Mesendoderm (in vitro differentiated cells): ENCODE measurements at places on chromosomes 2 and 18.
A peak's percentile ranks its signal among the peaks of the same experiment; 100 is the strongest.

DNA sequence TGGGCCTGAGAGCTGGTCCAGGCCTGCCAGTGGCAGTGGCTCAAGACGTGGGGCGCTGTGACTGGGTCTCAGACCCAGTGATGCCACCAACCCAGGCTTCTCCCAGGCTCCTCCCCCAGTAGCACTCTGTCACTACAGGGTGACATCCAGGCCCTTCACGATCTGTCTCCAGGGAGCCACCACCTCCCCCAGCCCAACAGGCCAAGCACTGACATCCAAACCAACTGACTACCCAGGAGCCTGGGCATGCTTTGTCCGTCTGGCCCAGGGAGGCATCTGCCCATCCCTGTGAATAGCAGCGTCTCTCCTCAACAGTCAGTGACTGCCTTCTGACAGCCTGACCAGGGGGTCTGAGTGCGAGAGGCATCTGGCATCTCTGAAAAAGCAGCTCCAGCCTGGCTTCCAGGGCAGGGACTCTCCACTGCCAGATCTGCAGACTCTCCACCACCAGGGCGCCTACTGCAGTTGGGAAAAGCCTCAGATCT lies 13.0 kb downstream of the TEX44 start:
- H3K27ac ChIP-seq, result peak overlapping the region; percentile 51
- H3K36me3 ChIP-seq, result no peaks in the 10 kb centered on the region
- peaks cover 4% of the 10 kb centered on the region for H3K4me1 ChIP-seq
- DNase-seq, result peak; percentile 75
- H3K27me3 ChIP-seq, result no peaks in the 10 kb centered on the region

- no peak for DNase-seq
- no peak overlapping the region for H3K4me3 ChIP-seq
- no peaks in the 10 kb centered on the region for H3K36me3 ChIP-seq
- H3K27ac ChIP-seq, result no peak overlapping the region
- H3K27me3 ChIP-seq, result no peaks in the 10 kb centered on the region
- H3K4me1 ChIP-seq, result peaks cover 2% of the 10 kb centered on the region
Observed at GRCh38 chr18:74982946-74983635, 225.8 kb downstream of the PTGR3 start.

DNA sequence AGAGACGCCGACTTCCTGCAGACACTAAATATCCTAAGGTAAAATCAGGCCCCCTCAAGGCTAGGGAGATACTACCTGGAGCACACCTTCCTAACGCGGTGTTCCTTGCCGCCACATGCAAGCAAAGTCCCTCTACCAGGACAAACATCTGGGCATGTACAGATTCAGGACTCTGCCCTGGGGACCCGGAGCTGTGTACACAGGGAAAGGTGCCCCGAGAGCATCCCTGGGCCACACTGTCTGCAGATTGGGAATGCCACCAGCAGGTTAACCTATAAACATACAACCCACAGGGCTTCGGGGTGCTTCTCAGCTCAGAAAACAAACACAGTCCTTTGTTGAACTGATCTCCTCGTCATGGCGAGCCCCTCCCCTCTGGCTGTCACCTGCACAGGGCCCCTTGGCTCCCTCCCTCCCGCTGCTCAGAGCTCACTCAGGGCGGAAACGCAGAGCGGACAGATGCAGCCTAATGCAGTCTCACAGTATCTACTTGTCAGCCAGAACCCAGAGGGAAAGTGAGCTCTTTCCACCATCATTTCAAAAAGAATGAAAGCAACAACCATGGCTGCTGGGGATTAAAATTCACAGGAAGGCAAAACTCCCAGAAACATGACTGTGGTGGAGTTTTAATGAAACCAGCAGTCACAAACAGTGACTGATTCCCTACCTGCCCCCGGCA lies 218.8 kb downstream of the HDAC4 start:
- no peak for DNase-seq
- H3K4me3 ChIP-seq, result no peak overlapping the region
- no peaks in the 10 kb centered on the region for H3K4me1 ChIP-seq

GRCh38 chr18:79935098-79935480 lies 16.4 kb downstream of the SLC66A2 start:
- no peak overlapping the region for H3K27ac ChIP-seq
- H3K4me3 ChIP-seq, result no peak overlapping the region
- no peak for DNase-seq
- H3K36me3 ChIP-seq, result no peaks in the 10 kb centered on the region
- no peaks in the 10 kb centered on the region for H3K4me1 ChIP-seq
- no peaks in the 10 kb centered on the region for H3K27me3 ChIP-seq

- H3K27me3 ChIP-seq, result no peaks in the 10 kb centered on the region
- H3K27ac ChIP-seq, result no peak overlapping the region
- no peak overlapping the region for H3K4me3 ChIP-seq
- H3K36me3 ChIP-seq, result no peaks in the 10 kb centered on the region
- H3K4me1 ChIP-seq, result no peaks in the 10 kb centered on the region
- DNase-seq, result no peak
Observed at GRCh38 chr2:13779996-13780395, 852.5 kb upstream of the LRATD1 start.

- no peak overlapping the region for H3K4me3 ChIP-seq
- no peaks in the 10 kb centered on the region for H3K27me3 ChIP-seq
- H3K4me1 ChIP-seq, result no peaks in the 10 kb centered on the region
- DNase-seq, result no peak
- H3K27ac ChIP-seq, result no peak overlapping the region
Observed at GRCh38 chr18:63405986-63406385, 16.3 kb downstream of the VPS4B start.

- H3K36me3 ChIP-seq, result no peaks in the 10 kb centered on the region
- peak; percentile 16 for DNase-seq
- no peak overlapping the region for H3K4me3 ChIP-seq
- H3K27me3 ChIP-seq, result no peaks in the 10 kb centered on the region
- H3K27ac ChIP-seq, result no peak overlapping the region
- H3K4me1 ChIP-seq, result no peaks in the 10 kb centered on the region
Observed at GRCh38 chr2:205858881-205859441, 176.7 kb downstream of the NRP2 start.

DNA sequence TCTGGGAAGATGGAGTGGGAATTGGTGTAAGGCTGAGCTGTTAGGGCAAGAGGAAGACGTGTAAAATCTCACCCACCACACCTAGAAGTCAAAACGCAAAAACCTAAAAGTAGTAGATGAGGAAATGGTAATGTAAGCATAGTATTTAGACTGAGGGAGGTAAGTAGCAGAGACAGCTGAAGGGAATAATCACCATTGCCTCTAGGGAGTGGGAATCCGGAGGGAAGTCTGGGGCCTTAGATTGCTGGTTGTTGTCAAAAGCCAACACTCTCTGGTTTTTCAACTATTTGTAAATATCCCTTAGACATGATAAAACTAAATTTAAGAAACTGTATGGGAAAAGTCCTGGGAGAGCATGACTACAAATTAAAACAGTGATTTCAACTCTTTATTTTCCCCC lies 28.7 kb upstream of the MYCN start:
- DNase-seq, result no peak
- H3K27ac ChIP-seq, result no peak overlapping the region
- no peaks in the 10 kb centered on the region for H3K36me3 ChIP-seq
- no peaks in the 10 kb centered on the region for H3K27me3 ChIP-seq

GRCh38 chr2:102258025-102258385 lies 53.4 kb upstream of the IL1RL1 start:
- no peak overlapping the region for H3K27ac ChIP-seq
- H3K4me3 ChIP-seq, result no peak overlapping the region
- H3K4me1 ChIP-seq, result no peaks in the 10 kb centered on the region
- no peaks in the 10 kb centered on the region for H3K36me3 ChIP-seq
- no peaks in the 10 kb centered on the region for H3K27me3 ChIP-seq

GRCh38 chr2:53964257-53964952 lies 6.4 kb downstream of the PSME4 start:
- H3K27ac ChIP-seq, result no peak overlapping the region
- H3K36me3 ChIP-seq, result no peaks in the 10 kb centered on the region
- peaks cover 4% of the 10 kb centered on the region for H3K4me1 ChIP-seq
- no peaks in the 10 kb centered on the region for H3K27me3 ChIP-seq
- no peak for DNase-seq

GRCh38 chr18:4781873-4782272 lies 326.8 kb upstream of the DLGAP1 start:
- H3K4me1 ChIP-seq, result no peaks in the 10 kb centered on the region
- no peaks in the 10 kb centered on the region for H3K27me3 ChIP-seq
- no peak overlapping the region for H3K4me3 ChIP-seq

GRCh38 chr18:21826196-21826595 lies 85.6 kb downstream of the MIB1 start:
- no peak overlapping the region for H3K27ac ChIP-seq
- H3K27me3 ChIP-seq, result no peaks in the 10 kb centered on the region
- no peaks in the 10 kb centered on the region for H3K36me3 ChIP-seq
- H3K4me3 ChIP-seq, result no peak overlapping the region
- no peaks in the 10 kb centered on the region for H3K4me1 ChIP-seq

GRCh38 chr2:222795450-222796357 lies 65.1 kb upstream of the ACSL3 start:
- H3K4me3 ChIP-seq, result no peak overlapping the region
- no peak overlapping the region for H3K27ac ChIP-seq
- H3K4me1 ChIP-seq, result peaks cover 9% of the 10 kb centered on the region
- H3K36me3 ChIP-seq, result no peaks in the 10 kb centered on the region
- DNase-seq, result no peak

GRCh38 chr2:193505620-193506019 lies 1310.9 kb upstream of the TMEFF2 start:
- H3K27ac ChIP-seq, result no peak overlapping the region
- H3K27me3 ChIP-seq, result no peaks in the 10 kb centered on the region

DNA sequence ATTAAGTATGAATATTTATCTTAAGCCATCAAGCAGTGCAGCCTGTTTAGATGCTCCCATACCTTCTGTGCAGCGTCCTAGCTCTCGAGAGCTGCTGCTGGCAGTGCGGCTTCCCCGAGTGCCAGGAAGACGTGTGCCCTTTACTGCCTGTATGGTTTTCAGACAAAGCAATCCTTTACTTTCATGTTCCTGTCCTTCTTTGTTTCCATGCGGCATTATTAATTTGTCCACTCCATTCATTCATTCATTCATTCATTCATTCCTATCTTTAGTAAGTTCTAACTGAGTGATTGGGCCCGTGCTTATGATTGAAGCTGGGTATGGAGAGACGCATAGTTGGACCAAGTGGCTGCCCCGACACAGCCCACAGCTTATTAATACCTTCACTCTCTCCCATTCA lies 446.6 kb upstream of the HNRNPA3 start:
- no peak overlapping the region for H3K27ac ChIP-seq
- peaks cover 3% of the 10 kb centered on the region for H3K4me1 ChIP-seq
- no peak overlapping the region for H3K4me3 ChIP-seq

DNA sequence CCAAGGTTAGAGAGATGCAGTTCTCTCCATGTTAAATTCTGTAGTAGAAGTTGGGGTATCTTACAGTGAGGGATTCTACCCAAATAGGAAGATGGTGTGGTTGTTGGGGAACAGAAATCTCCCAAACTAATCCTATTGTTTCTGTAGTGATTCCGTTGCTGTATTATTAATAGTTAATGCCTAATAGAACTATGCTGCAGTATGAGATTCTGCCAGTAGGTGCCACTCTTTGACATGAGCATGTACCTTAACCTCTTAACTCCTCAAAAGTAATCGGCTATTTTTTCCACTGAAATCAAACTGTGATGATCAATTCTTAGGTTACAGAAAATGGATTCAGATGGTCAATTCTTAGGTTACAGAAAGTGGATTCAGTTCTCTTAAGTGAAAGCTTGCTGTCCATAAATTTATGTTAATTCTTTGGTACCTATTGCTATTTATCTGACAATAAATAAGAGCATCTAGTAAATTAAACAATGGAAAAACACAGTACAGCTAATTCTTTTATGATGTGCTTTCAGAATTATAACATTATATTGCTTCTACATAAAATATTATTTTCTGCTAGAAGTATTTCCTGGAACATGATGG lies 97.9 kb upstream of the DLX2 start:
- H3K27me3 ChIP-seq, result no peaks in the 10 kb centered on the region
- peak; percentile 66 for DNase-seq
- H3K4me3 ChIP-seq, result no peak overlapping the region
- H3K36me3 ChIP-seq, result no peaks in the 10 kb centered on the region
- H3K27ac ChIP-seq, result no peak overlapping the region
- H3K4me1 ChIP-seq, result no peaks in the 10 kb centered on the region

DNA sequence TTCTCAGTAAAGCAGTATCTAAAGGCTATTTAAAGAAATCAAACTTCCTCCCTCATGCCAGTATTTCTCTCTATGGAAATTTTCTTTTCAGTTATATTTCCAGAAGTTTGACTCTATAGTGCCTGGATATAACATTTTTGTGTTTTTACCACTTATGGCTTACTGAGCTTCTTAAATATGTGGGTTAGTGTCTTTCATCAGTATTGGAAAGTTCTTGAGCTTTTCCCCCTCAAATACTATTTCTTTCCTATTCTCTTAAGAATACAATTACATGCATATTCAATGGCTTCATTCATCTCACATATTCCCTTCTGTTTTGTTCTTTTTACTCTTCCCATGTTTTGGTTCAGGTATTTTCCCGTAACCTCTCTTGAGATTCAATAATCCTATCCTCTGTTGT lies 432.0 kb downstream of the SETBP1 start:
- no peaks in the 10 kb centered on the region for H3K4me1 ChIP-seq
- no peak overlapping the region for H3K27ac ChIP-seq
- no peaks in the 10 kb centered on the region for H3K36me3 ChIP-seq
- DNase-seq, result no peak

DNA sequence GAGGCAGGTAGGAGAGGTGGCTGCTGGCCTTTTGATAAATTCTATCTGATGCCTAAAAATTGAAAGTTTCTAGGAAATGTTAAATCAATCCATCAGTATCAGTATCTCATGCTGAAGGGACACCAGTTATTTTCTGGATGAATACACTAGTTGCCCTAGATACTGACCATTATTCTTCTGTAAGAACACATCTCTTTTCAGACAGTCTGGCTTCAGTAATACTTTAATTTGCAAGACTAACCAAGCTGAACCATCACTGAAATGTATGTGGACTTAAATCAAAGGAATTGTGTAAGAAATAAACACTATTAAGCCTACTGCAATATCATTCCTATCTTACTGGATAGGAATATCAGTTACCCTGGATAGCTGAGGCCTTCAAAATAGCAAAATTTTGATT lies 1546.3 kb downstream of the LRP1B start:
- H3K36me3 ChIP-seq, result no peaks in the 10 kb centered on the region
- no peaks in the 10 kb centered on the region for H3K27me3 ChIP-seq
- no peaks in the 10 kb centered on the region for H3K4me1 ChIP-seq
- no peak for DNase-seq
